ENCODE measurements at places on chromosomes 16 and 17.

- DNase-seq, result peak; percentile 12
These were observed 362 bp downstream of the KLHDC4 start for GRCh38 chr16:87765473-87765775.

DNA sequence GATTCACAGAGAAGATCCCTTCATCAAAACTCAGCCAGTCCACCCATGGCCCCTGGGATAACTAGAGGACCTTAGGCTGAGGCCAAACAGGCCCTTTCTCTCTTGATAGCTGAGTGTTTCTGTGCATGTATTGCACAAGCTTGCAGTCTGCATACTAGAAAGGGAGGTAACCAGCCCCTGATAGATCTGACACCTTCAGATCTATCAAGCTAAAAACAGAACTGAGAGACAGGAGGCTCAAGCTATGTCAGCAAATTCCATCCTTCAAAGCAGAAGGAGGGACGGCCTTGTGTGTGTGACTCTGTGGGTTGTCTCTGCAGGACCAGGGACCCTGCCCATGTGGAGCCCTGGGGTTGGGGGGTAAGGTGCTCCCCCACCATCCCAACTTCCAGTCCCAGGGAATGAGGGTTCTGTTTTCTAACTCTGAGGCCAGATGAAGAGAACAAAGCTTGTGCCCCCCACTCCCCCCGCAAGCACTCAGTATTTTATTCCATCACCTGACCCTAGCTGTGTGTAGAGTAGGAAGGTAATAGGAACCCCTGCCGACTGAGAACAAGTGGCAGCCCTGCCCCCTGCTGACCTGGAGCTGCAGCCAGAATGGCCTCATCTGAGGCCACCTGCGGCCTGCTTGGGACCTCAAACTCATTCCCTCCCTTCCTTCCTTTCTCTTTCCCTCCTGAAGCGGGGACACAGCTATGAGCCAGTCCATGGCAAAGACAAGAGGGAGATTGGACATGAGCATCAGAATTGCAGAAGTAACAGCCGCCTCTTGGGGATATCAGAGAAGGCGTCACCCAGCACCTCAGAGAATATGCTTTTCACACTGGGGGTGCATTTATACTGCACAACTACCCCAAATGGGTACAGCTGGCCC lies 63.8 kb downstream of the SMPD3 start:
- DNase-seq, result peak; percentile 15

DNA sequence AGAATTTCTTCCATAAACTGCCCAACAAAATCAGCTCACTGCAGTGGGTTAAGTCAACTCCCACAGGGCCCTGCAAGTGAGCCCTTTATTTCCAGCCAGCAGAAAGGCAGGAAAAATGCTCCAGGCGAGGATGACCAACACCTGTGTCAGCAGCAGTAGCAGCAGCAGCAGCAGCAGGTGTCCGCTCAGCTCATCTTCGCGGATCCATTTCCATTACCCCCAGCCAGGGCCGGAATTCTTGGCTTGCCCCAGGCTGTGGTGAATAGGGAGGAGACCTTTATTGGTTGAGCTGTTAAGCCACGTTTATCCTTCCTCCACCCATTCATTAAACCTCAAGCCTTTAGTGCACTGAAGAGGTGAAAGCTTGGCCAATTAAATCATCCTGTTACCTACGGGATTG lies 46.2 kb downstream of the MARCHF10 start:
- no peak for DNase-seq

DNA sequence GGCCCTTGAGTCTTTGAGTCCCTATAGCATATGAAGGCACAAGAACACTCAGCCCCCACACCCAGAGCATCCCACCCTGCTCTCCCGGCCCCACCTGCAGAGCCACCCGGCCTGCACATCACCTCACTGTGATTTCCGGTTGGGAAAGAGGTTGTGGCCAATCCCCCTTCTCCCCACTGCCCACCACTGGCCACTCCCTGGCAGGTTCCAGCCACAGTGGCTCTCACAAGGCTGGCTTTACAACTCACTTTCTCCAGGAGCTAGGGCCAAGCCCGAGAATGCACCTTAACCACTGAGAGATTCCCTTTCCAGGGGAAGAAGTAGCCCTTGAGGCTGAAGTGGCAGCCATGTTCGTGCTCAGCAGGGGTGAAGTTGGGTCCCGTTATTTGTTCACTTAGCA lies 123.9 kb downstream of the C16orf78 start:
- no peak for DNase-seq

GRCh38 chr17:41254861-41255260 lies 323 bp upstream of the KRTAP9-9 start:
- no peak for DNase-seq

GRCh38 chr17:37710344-37710886 lies 34.4 kb downstream of the HNF1B start:
- no peak for DNase-seq

DNA sequence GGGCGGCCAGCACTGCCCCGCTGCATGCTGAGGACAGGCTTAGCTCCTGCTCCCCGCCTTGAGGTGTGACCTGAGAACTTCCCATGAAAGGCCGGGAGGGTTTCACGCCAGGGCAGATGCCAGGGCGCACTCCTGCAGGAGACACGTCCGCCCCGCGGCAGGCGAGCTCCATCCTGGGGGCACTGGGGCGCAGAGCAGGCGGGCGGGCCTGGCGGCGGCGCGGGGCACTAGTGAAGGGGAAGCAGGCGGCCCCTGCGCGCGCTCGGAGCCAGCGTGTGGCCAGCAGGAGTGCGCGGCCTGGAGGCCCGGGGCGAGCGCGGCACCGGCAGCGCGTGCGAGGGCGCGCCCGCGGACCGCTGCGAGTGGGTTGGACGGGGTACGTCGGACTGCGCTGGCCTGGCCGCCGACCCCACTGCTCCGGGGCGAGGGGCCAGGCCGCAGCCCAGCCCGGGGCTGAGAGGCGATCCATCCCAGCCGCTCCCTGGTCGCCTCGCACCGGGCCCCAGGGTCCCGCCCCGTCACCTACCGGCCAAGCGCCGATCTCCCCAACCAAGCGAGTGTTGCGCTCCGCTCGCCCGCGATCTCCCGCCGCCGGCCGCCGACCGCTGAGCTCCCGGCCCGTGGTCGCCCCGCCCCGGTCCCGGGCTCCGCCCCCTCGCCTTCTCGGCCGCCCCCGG lies at the start of gene MAP3K14:
TSS of gene MAP3K14 (minus strand) at position 587 of the 677 bp plus-strand sequence. CDS start 26,275 bp downstream, outside the sequence.
- DNase-seq, result peak; percentile 53

DNA sequence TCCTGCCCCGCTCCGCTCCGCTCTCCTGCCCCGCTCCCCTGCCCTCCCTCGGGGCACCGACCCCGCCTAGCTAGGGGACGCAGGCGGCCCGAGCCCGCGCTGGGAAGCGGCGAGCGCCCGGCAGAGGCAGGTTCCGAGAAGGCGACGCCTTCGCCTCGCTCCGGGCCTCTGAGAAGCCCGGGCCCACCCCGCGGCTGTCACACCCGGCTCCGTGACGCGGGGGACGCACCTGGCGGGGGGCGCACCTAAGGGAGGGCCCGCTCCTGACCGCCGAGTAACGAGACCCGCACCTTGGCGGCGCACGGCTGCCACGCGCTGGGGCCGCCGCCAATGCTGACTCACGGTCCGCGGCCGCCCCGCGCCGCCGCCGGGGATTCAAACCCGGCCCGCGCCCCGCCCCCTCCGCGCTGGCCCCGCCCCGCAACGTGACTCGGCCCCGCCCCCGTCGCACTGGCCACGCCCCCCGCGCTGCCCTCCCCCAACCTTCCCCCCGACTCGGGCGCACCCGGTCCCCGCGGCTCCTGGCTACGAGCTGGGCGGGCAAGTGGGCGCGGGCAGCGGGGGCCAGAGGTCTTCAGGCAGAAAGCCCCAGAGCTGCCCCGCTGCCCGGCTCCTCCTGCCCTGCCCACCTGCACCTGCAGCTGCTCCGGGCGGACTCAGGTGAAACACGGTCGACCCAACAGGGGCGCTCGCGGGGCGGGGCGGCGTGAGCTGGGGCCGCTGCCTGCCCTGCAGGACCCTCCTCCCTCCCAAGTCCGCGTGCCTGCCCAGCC lies 27.8 kb downstream of the GNPTG start:
- DNase-seq, result peak; percentile 5

DNA sequence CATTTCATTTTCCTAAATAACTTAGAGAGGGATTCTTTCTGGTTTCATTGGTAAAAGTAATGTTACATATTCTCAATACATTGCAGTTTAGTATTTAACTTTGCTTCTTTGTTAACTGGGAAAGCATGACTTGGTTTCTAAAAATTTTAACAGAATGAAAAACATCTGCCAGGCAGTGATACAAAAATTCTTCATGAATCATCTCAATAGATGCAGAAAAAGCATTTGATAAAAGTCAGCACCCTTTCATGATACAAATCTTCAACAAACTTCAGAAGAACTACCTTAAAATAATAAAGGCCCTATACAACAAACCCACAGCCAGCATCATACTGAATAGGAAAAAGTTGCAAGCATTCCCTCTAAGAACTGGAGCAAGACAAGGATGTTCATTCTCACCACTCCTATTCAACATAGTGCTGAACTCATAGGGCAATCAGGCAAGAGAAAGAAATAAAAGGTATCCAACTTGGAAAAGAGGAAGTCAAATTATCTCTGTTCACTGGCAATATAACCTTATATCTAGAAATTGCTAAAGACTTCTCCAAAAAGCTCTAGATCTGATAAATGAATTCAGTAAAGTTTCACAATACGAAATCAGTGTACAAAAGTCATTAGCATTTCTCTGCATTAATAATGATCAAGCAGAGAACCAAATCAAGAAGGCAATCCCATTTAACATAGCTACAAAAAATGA lies 50.4 kb downstream of the SLFN5 start:
- DNase-seq, result peak; percentile 22

DNA sequence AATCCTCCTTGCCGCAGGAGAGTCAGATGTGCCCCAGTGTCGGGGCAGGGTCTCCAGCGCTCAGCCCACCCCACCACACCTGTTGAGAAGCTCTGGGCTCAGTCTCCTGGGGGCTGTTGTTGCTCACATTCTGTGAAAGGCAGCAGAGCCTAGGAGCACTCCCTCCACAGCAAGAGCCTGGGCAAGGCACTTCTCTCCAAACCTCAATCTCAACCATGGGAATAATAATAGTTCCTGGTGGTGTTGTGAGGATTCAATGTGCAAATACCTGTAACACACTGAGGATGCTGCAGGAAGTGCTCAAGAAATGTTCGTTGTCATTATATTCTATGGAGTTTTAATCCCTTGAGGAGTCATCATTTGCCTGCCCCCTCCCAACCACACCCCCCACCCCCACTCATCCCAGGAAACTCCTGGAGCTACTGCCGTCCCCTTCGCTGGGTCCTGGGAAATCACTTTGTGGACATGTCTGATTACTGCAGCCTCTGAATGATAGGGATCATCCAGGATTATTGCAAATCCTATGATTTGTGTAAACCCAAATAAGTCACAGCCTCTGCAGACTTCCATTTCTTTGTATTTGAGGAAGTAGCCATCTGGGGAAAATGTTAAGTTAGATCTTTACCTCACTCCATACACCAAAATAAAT lies 61.5 kb downstream of the CCT6B start:
- no peak for DNase-seq

GRCh38 chr16:86373276-86373901 lies 136.9 kb upstream of the FOXF1 start:
- DNase-seq, result no peak

GRCh38 chr17:36730857-36731490 lies 129.6 kb downstream of the MRM1 start:
- DNase-seq, result no peak

DNA sequence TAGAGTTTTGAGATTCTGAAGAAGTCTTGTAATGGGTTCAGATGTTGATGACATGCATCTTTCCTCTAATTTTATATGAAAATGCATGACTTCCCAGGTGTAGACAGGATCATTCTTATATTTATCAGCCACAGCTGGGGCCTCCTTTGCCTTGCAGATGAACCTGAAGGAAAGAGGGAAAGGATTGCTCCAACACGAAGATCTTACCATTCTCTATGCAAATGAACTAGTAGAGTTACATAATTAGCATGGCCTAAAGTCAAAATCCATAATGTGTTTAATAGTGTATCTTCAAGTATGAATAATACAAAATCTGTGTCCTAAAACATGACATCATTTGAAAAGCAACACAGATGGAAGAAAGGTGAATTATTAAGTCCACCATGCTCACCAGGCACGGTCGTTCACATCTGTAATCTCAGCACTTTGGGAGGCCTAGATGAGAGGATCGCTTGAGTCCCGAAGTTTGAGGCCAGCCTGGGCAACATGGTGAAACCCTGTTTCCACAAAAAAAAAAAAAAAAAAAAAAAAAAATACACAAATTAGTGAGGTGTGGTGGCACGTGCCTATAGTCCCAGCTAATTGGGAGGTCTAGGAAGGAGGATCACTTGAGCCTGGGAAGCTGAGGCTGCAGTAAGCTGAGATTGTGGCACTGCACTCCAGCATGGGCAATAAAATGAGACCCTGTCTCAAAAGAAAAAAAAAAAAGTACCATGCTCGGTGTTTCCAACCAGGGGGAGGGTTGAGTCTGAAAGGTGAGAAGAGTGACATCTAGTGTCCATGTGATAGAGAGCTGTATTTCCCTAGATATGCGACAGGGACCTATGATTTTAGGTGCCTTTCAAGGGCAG lies 6.3 kb downstream of the VWA3A start:
- DNase-seq, result peak; percentile 72

DNA sequence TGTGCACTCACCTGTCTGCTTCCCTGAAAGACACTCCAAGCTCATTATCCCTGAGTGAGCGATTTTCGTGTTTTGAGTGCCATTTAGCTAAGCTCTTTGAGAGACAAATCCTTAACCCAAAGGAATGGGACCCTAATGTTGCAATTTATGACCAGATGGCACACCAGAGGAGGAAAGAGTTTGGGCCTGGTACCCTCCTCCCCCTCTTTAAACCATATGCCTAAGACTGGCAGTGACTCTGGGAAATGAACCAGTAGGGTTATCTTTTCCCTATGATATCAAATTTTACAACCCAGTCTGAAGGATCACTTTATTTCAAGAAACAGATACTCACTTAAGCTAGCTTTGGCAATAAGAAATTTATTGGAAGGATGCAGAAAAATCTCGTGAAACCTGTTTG lies 550.4 kb downstream of the TOX3 start:
- DNase-seq, result no peak
